Mucosa of gallbladder (tissue), 1 donor: ENCODE measurements at places on chromosomes 1 and 21. TPM values are rescaled to one million over a fixed set of nuclear protein-coding genes. Genes with fewer than 3 reads are reported as not detected.

The TMEM51 gene
- total RNA-seq = 43.7 TPM

The MX2 gene
- 18.1 TPM for total RNA-seq

The DYNLT5 gene
- 0.32 TPM for total RNA-seq

The CELA2A gene
- 1.8 TPM for total RNA-seq

The RPAP2 gene
- 21.5 TPM for total RNA-seq

The CASQ1 gene
- total RNA-seq = 0.37 TPM

The VHLL gene
- not detected for total RNA-seq

DNA sequence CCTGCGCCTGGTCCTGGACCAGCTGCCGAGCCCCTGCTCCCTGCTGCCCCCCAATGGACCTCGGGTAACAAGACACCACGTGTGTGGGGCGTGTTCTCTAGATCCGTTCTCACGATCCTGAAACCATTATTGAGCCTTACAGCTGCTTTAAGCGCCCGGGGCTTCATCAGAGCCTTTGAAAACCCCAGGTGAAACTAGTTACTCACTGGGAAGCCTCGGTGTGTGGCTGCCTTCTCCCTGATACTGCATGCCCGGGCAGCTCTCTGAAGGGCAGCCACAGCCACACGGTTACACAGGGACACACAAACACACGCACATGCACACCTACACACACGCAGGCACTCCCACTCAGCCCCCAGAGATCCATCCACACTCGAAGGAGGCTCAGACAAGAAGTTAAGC lies 5.3 kb downstream of the HES2 start:
- no peak for DNase-seq

DNA sequence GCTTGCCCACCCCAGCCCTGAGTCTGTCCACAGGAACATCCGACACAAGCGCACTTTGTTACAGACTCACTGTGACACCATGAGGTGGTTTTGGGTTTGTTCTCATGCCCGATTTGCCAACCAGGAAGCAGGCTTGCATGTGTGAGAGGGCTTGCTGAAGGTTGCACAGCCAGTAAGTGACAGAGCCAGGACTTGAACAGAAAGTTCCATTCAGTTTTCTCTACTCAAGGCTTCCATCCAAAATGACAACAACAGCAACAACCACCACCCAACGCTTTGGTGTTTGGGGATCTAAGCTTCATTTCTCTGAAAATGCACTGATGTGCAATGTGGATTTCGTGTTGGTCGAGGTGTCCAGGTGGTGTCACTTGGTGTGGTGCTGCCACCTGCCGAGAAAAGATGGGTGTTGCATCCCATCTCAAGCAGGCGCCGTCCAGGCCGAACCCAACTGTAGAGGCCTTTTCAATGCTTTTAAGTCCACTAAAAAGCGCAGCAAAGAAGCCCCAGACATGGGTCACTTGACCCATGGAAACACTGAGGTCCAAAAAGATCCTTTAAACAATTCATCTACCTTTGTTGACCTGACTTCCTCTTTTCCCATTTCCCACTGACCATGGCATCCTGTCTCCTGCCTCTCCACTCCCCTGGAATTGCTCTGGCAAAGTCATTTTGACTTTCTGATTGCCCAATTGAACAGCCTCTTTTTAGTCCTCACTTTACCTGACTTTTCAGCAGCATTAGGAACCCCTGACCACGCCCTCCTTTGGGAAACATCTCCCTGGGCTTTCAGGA lies 12.2 kb downstream of the CITED4 start:
- peak; percentile 69 for DNase-seq

DNA sequence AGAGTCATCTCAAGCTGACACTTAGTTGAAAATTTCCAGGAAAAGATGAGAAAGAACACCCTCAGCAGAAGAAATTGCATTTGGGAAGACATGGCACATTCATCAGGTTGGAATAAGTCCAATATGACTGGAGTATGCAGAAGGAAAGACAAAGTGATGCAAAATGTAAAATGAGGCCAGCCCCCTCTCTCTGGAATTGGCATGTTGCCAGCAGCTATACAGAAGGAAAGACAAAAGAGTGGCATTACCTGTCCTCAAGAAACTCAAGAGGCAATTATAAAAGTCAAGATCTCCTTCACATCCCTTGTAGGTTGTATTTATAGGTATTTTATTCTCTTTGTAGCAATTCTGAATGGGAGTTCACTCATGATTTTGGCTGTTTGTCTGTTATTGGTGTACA lies 426.3 kb downstream of the AGBL4 start:
- no peak for DNase-seq

DNA sequence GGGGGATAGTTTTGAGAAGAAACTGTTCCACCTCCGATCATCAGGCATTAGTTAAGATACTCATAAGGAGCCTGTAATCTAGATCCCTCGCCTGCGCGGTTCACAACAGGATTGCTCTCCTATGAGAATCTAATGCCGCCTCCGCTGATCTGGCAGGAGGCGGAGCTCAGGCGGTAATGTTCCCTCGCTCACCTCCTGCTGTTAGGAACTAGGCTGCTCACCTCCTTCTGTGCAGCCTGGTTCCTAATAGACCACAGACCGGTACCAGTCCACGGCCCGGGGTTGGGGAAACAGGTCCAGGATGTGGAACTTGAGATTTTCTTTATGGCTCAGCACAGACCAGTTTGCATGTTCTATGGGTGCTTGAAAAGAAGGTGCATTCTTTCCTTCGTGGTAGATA lies 27.2 kb upstream of the FAM3B start:
- no peak for DNase-seq

DNA sequence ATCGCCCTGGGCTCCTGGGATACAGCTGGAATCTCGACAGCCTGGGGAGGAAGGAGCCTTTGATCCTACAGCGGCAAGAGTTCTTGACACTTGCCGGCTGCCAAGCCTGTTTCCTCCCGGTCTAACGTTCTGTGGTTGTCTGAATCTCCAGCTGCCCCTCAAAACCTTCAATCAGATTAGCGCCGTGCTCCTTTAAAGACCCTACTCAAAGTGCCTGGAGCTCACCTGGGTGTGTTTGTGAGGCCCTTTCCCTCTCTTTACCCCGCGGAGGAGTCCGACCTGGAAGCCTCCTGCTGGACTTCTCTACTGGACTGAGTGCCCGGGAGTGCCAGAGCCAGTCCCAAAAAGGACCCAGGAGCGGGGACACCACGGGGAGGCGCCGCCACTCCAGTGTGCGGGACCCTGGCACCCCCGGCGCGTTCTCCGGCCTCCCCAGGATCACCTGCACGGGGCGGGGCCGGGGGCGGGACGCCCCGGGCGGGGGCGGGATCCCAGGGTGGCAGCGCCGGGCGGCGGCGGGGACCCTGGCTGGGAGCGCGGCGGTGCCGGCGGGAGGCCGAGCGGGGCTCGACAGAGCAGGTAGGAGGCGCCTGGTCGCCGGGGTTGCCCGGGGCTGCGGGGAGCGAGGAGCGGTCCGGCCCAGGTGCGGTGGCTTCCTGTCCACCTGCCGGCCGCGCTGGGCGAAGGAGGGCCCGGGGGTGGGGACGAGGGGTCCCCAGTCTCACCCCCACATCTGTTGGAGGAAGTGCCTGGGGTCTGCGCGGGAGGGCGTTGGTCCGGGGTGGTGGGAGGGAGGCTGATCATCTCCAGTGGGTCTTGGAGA lies at the start of gene NCMAP:
TSS of gene NCMAP (plus strand) at position 497 of the 823 bp plus-strand sequence. CDS start 39,344 bp downstream, outside the sequence.
- DNase-seq = peak; percentile 71

- no peak for DNase-seq
Observed at GRCh38 chr1:183604038-183604808, 14.0 kb upstream of the NCF2 start.

- DNase-seq = no peak
Observed at GRCh38 chr1:202656057-202656456, 54.2 kb downstream of the SYT2 start.

GRCh38 chr1:30410153-30410851 lies 313.1 kb downstream of the MATN1 start:
- peak; percentile 7 for DNase-seq

DNA sequence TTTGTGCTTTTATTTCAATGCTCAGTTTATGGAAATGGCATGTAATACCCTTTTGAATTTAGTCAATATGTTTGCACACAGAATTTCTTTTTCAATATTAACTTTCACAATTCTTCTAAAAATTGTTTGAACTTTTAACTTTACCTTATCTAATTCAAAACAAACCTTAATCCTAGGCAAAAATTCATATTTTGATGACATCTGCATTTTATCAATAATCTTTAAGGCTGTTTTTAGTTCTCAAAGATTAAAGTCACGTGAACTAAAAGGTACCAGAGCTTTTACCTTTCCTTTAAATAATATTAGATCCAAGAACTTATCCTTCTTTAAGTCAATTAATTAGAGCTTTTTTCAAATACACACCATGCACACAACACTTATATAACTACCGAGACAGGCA lies 218.9 kb upstream of the NCAM2 start:
- DNase-seq = no peak

- no peak for DNase-seq
Observed at GRCh38 chr1:75171876-75172275, 37.7 kb downstream of the LHX8 start.

DNA sequence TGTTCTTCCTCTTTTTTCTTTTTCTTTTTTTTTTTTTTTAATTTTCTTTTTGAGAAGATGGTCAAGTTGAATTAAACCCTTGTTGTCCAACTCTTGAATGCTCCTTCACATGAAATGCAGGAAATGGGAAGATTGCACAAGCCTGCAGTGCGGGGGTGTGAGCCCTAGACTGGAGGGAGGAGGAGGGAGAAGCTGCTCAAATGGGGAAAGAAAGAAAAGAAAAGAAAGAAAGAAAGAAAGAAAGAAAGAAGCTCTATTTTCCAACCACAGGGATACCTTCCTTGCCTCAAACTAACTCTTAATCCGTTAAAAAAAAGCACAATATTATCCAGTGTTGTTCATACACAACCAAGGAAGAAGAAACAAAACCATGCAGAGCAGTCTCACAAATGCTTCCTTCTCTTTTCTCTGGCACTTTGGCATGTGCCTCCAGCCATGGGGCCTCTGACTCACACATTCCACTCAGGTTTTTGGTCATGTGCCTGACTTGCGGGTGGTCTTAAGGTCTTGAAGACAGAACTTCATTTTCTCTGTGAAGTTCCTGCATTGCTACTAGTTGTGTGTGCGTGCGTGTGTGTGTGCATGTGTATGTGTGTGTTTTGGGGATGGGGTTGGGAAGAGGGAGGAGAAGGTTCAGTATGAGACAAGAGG lies 276.1 kb downstream of the RPS6KC1 start:
- peak; percentile 39 for DNase-seq

DNA sequence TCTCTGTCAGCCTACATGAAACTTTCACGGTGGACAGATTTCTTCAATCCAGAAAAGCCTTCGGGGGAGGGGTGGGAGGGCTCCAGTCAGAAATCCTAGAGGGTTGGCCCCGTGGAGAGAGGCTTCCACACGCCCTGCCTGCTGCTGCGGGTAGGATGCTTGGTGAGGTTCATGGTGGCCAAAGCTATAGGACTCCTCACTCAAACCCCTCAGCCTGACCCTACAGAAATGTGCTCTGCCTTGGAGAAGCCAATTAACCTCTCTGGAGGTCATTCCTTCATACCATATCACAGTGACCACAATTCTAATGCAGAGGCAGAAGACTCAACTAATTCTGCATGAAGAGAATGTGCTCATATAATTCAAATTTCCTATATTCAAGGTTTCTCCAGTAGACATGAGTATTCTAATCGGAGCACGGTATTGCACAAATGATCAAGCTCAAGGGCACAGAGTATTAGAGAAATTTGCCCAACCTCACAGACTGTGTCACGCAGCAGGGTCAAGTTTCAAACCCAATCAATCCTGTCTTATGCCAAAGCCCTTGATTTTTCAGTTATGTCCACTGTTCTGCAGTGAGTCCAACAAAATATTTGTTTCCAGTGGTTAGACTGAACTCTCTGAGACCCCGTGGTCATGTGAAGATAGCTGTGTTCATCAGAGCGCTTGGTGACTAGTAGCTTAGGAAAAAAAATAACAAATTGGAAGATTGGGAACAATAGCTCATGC lies 104.8 kb downstream of the TOMM20 start:
- DNase-seq = no peak

DNA sequence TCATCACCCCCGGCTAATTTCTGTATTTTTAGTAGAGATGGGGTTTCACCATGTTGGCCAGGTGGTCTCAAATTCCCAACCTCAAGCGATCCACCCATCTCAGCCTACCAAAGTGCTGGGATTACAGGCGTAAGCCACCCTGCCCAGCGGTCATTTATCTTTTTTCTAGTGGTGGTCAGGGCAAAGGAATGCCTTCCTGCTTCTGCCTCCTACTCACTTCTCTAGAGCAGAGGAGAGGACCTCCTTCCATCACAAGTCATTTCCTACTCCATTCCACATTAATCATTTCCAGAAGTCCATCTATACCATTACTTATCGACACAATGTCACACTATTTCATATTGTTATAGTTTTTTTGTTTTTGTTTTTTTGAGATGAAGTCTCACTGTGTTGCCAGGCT lies 13.3 kb downstream of the FBXO42 start:
- DNase-seq = no peak

DNA sequence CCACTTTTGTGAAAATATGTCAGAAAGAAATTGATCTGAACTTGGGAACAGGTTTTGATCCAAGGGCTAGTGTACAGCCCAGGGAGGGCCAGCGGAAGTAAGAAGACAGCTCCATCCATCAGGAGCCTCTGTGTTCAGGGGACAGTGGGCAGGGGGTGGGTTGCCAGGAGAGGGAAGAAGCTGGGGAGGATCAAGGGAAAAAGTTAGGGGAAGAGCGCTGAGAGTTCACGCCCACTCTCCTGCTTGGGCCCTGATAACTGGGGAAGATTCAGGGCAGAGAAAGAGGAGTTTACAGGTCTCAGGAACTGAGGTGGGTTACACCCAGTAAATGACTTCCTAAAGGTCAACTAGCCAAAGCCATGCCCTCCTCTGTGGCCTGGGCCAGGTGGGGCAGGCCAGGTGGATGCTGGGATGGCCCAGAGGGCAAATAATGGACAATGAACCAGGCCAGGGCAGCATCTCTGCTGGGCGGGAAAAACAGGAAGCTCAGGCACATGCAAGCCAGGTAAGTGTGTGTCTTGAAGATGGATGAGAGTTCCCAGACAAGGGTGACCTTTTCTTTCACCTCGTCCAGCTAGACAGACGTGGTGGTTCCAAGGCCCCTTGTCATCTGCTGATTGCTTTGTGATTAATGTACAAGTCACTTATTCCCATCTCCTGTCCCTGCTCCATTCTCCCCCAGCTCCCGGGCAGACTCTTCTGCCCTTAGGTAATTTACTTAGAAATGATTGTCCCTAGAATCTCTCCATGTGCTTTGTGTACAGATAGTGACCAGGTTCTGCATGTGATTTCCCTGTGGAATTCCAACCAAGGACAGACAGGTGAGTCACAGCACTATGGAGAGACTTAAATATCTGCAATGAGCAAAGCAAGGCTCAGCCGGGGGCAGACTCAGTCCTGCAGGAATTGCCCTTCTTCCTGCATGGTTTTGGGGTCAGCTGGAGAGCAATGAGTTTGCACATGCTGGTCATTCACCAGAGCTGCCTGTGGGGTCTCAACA lies 57.0 kb downstream of the MDM4 start:
- DNase-seq = no peak
